HL-60 (cell line): ENCODE measurements at places on chromosomes 4 and X.

- no peak for DNase-seq
Observed at GRCh38 chr4:174260099-174260498, 23.4 kb downstream of the FBXO8 start.

DNA sequence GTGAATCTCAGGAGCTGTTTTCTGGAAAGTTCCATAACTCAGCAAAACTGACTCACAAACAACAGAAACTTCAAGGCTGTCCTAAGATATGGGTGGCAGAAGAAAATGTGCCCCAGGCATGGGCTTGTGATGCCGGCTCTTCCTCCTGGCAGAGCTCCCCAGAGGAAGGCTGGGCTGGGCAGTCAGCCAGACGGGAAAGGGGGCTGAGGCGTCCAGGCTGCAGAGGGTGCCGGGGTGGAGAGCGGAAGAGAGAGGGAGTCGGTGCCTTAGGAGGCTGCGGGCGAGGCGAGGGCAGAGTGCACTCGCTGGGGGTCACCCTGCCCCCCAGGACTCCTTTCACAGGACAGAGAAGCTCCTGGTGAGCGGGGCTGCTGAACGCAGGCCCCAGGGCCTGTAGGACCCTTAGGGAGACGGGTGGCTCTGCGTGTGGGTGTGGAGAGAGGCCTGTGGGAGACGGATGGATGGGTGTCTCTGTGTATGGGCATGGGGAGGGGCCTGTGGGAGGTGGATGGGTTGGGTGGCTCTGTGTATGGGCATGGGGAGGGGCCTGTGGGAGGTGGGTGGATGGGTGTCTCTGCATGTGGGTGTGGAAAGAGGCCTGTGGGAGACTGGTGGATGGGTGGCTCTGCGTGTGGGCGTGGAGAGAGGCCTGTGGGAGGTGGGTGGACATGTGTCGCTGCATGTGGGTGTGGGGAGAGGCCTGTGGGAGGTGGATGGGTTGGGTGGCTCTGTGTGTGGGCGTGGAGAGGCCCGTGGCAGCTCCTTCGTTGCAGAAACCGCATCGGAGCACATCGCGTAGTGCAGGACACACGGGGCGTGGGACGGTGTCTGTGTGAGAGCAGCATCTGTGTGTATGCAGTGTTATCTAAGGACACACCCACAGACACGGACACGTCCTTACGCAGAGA is 15.9 kb downstream of the PCGF3 start:
- DNase-seq: no peak

- peak; percentile 87 for DNase-seq
Observed at GRCh38 chr4:153520801-153521329, 54.7 kb downstream of the TMEM131L start.

- no peak for DNase-seq
Observed at GRCh38 chr4:87855559-87855958, 22.8 kb downstream of the MEPE start.

DNA sequence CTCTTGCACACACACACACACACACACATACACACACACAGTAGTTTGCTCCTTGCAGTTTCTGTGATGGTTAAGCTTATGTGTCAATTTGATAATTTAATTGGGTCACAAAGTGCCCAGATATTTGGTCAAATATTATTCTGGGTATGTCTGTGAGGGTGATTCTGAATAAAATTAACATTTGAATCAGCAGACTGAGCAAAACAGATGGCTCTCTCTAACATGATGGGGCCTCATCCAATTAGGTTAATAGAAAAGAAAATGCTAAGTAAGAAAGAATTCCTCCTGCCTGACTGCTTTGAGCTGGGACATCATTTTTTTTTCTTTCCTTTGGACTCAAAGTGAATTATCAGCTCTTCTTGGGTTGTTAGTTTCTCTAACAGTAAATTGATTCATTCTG is 191.2 kb upstream of the INTU start:
- no peak for DNase-seq

GRCh38 chrX:68307769-68308168 is 125.5 kb downstream of the OPHN1 start:
- no peak for DNase-seq

DNA sequence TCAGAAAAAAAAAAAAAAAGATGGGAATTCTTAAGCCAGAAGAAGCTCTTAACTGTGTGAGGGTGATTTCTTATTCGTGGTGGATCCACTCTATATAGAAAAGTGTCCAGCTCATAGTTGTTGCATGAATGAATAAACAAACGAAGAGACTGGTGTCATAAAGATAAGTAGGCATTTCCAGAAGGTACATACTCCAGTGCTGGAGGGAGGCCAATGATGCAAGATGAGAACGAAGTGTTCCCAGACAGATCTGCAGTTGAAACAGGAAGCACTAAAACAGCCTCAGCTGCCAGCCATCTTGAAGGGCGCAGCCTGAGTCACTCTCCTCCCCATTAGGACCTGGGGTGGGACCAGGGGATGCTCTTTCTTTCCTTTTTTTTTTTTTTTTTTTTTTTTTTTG is 47.4 kb upstream of the HOPX start:
- DNase-seq: no peak
